ENCODE measurements at places on chromosomes 1 and 21. TPM values are rescaled to one million over a fixed set of nuclear protein-coding genes. Genes with fewer than 3 reads are reported as not detected.

PALMD gene
- total RNA-seq: 4.7 TPM

ASAP3 gene
- total RNA-seq: 13.7 TPM

TIAM1 gene
- total RNA-seq: 13.7 TPM

DNAJC8 gene
- 54.9 TPM for total RNA-seq

LTN1 gene
- 36.1 TPM for total RNA-seq

TRAF3IP3 gene
- total RNA-seq: not detected

DYRK3 gene
- total RNA-seq: 32.6 TPM

CSF3R gene
- 0.24 TPM for total RNA-seq

ESPN gene
- total RNA-seq: 14.5 TPM

RHEX gene
- 2.2 TPM for total RNA-seq

ELOVL1 gene
- total RNA-seq: 90.6 TPM

RXFP4 gene
- total RNA-seq: not detected

SLC35F3 gene
- total RNA-seq: 0.64 TPM

TNNI3K gene
- total RNA-seq: 0.24 TPM

MOB3C gene
- total RNA-seq: 6.5 TPM

CATSPERE gene
- 0.24 TPM for total RNA-seq

IFNLR1 gene
- total RNA-seq: 7.5 TPM

ACBD3 gene
- total RNA-seq: 43.7 TPM

PERM1 gene
- total RNA-seq: not detected

F5 gene
- not detected for total RNA-seq

CYYR1 gene
- total RNA-seq: 1.1 TPM

HSD3B1 gene
- total RNA-seq: not detected

WNT4 gene
- total RNA-seq: 3.9 TPM

PADI1 gene
- 5.5 TPM for total RNA-seq

TFF2 gene
- total RNA-seq: not detected

SLC9C2 gene
- not detected for total RNA-seq

RHOU gene
- 0.43 TPM for total RNA-seq

CLCA4 gene
- total RNA-seq: 0.96 TPM

CHI3L1 gene
- 0.21 TPM for total RNA-seq

MX2 gene
- 0.24 TPM for total RNA-seq

PCSK9 gene
- 39.8 TPM for total RNA-seq

PRRX1 gene
- total RNA-seq: not detected

LCE1C gene
- 0.24 TPM for total RNA-seq

CFHR1 gene
- not detected for total RNA-seq

RNF207 gene
- total RNA-seq: 63.4 TPM

PRAMEF18 gene
- total RNA-seq: not detected

ZNF281 gene
- 16.4 TPM for total RNA-seq

CXADR gene
- 29.0 TPM for total RNA-seq

FCAMR gene
- total RNA-seq: 0.24 TPM

SYT14 gene
- 1.7 TPM for total RNA-seq

PIGR gene
- not detected for total RNA-seq

TTC24 gene
- total RNA-seq: not detected

DEPDC1 gene
- 1.1 TPM for total RNA-seq

SELL gene
- not detected for total RNA-seq

SPATA46 gene
- not detected for total RNA-seq

VWA5B1 gene
- not detected for total RNA-seq

NKAIN1 gene
- total RNA-seq: 0.24 TPM

GLRX2 gene
- total RNA-seq: 7.7 TPM

PGLYRP4 gene
- 1.9 TPM for total RNA-seq

NEGR1 gene
- 2.7 TPM for total RNA-seq

PLA2G2F gene
- 0.24 TPM for total RNA-seq

SPATC1L gene
- 2.4 TPM for total RNA-seq

AK2 gene
- total RNA-seq: 225 TPM

FGR gene
- 0.64 TPM for total RNA-seq

BATF3 gene
- total RNA-seq: 0.96 TPM

OLIG2 gene
- not detected for total RNA-seq

AMY1C gene
- total RNA-seq: not detected

MCM3AP gene
- total RNA-seq: 64.4 TPM

Measured in tracheal epithelial cell (primary cell).